Neural progenitor cell (in vitro differentiated cells): ENCODE measurements at places on chromosomes 3 and 15. TPM values are rescaled to one million over a fixed set of nuclear protein-coding genes. Genes with fewer than 3 reads are reported as not detected.
A peak's percentile ranks its signal among the peaks of the same experiment; 100 is the strongest.

- DNase-seq, result no peak
These were observed 89.7 kb downstream of the SEC22A start for GRCh38 chr3:123291404-123291803.

GRCh38 chr15:82045179-82045891, 483 bp downstream of the MEX3B start:
- DNase-seq, result peak; percentile 80

- peak; percentile 67 for DNase-seq
These were observed 276.5 kb downstream of the MAGI1 start for GRCh38 chr3:65762235-65762580.

GRCh38 chr3:142213298-142213697, 12.1 kb downstream of the GK5 start:
- DNase-seq, result no peak

Gene SH3BP5
- 9.1 and 11.2 TPM in 2 replicates for total RNA-seq

Gene RRP9
- 10.5 and 20.1 TPM in 2 replicates for total RNA-seq
